Activated CD4-positive, alpha-beta T cell treated with anti-CD3 and anti-CD28 coated beads for 4 hours (primary cell): ENCODE measurements at places on chromosomes 5 and 9.

- DNase-seq = no peak
These were observed 149.7 kb upstream of the SPRY4 start for GRCh38 chr5:142474431-142475094.

- DNase-seq = no peak
These were observed 17.9 kb upstream of the SPINK4 start for GRCh38 chr9:33222031-33222430.

- DNase-seq = no peak
These were observed 32.8 kb downstream of the VPS13A start for GRCh38 chr9:77210116-77210515.

DNA sequence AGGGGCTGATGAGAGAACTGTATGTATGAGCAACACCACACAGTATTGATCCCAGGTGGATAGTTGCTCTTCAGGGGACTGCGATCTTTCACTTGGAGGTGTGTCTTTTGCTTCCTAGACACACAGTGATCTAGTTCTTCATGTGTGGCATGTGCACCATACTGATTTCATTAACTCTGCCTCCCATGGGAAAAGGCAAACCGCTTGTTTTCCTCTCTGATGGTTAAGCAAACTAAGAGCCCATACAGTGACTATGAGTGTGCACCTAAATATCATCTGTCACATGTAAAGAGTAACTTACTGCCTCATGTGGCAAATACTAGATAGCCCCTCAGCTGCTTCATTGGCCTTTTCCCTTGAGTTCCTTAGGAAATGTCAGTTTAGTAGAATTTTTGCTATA is 147.3 kb downstream of the TLE4 start:
- DNase-seq = no peak

DNA sequence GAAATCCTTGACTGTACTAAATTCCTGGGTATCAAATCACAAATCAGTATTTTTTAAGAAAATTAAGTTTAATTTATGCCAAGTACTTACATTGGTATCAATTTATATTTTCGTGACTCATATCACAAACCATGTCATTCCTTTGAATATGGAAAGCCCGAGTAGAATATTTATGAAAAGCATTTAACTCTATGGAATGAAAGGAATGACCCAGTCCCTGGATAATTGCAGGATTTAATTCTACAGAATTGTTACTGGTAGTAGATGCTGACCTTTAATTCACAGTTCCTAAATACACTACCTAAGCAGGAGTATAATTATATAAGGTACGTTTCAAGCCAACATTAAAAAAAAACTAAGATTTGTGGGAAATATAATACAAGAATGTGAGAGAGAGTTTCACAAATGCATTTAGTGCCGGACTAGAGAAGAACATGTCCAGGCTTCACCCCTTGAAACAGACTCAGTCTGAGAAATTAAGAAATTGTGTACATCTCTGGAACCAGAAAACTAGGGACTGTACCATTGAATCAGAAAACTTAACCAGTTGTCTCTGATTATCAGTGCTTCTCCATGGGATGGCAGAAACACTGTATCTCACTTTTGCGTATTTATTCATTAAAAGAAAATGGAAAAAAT is 28.5 kb upstream of the PLPPR1 start:
- no peak for DNase-seq

- no peak for DNase-seq
These were observed 9.0 kb downstream of the DBH start for GRCh38 chr9:133645021-133645765.

DNA sequence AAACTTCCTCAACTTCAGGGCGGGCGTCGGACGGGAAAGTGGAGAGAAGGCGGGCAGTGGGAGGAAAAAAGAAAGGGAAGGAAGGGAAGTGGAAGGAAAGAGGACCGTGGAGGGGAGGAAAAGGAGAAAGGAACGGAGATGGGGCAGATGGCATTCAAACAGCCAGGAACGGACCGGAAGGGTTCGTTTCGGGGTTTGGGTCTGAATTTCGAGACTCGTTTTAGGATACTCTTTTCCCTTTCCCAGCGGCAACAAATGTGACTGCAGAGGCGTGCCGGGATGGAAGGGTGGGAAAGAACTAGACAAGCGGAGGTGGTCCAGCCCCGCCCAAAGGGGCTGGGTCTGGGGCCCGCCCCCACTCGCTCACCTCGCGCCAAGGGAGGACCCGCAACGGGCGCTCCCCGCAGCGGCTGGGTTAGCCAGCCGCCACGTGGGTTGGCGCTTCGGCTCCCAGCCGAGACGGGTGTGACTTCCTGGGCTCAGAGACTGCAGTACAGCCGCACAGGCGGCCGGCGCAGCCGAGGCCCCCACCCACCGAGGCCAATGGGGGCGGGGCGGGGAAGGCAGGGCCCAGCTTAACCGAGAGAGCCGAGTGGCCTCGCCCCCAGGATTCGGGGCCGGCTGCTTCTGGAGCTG is 2.7 kb downstream of the VCAN start:
- DNase-seq = no peak

- DNase-seq = no peak
These were observed 149.6 kb downstream of the ADAMTS12 start for GRCh38 chr5:33742181-33742580.

GRCh38 chr5:35987776-35988175 is 3.4 kb downstream of the UGT3A1 start:
- no peak for DNase-seq

- DNase-seq = no peak
These were observed 975 bp downstream of the AGXT2 start for GRCh38 chr5:35046774-35047173.

DNA sequence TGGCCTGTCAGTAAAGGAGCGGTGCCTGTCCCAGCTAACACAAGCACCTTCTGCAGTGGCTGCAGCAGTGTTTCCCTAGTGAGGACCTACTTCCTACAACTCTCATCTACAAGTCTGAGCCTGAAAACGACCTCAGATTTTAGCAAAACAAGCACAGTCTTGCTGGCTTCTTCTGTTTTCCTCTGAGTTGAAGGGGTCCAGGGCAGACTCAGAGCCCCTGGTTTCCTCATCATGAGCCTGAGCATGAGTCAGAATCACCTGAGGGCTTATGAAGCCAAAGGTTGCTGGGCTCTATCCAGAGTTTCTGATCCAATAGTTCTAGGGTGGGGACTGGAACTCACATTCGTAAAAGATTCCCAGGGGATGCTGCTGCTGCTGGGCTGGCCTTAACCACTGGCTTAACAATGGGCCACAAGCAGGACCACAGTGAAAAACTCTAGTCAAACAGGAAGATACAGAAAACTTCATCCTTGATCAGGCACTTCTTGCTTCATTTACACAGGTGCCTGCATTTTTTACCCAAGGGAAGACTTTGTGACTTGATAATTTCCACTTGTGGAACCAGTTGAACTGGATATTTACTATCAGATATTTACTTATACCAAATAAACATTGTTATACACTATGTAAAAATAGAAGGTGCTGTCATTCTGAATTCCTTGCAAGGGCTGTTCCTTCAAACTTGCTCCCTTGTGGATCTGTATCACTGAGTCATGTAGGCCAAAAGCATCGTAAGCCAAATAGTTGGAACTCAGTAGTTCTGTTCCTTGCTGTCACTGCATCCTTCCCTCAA is 4.3 kb upstream of the ACER2 start:
- DNase-seq = no peak

DNA sequence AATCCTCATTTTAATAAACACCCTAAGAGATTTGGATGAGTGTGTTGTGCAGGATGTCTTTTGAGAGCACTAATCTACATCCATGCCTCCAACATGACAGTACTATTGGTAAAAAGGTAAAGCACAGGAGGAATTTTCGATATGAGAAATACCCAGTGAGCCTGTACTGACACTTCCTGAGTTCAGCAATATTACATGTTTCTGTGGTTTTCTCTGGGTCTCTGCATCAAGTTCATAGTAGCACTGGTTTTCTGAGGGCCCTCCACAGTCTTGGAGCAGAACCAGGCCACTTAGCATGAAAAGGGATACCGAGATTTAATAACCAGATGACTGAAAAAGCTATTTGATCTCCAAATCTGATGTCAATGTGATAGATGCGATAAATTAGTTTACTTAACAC is 524.1 kb downstream of the TMEM38B start:
- DNase-seq = no peak

DNA sequence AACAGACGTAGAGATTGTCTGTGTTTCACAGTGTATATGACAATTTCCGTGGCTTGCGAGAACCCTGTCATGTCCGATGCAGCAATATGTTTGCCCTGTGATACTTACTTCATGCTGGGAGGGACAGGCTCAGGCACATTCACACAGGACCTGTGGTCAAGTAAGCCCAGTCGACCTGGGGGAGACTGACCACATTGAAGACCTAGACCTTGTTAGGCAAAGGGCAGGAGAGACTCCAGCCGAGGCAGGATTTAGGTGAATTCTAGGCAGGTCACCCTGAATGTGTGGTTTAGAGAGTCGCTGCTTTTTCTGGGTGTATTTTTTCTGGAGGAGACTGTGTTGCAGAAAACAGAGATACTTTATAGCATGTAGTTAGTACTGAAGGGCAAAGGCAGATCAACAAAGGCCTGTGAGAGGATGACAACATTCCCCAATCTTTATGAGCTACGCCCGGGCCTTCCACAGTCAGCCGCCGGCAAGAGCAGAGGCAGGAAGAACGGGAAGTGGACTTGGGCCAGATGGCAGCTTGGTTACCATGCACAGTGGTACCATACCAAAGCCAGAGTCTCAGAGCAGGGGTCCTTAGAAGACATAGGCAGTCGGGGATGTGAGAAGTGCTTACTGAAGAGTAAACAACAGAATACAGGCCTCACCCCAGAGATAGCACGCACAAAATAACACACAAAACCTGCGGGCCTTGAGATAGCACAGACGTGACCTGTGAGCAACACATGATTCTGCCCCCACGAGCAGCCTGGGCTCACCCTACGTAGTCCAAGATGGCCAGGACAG is 220.7 kb downstream of the CACNA1B start:
- no peak for DNase-seq

DNA sequence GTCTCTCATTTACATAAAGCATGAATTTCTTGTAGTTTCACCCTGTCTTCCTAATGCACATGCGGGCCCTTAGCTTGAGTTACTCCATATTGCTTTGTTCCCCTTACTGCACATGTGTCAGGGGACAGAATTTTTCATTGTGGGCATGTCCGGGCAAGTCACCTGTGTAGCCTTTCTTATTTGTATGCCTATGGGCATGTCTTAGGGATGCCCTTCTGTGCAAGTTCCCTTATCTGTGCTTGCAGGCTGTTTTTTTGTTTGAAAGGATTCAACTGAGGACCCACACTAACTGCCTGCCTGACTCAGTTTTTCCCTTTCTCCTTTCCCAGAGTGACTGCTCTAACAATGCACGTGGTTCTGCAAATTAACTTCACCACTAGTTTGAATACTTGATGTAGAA is 161.7 kb downstream of the YTHDC2 start:
- no peak for DNase-seq

- no peak for DNase-seq
These were observed 123.4 kb upstream of the MAN2A1 start for GRCh38 chr5:109566361-109566760.

GRCh38 chr9:136700959-136701667 is 11.3 kb upstream of the DIPK1B start:
- DNase-seq = peak; percentile 40

GRCh38 chr9:117412841-117413240 is 2.0 kb downstream of the ASTN2 start:
- no peak for DNase-seq

DNA sequence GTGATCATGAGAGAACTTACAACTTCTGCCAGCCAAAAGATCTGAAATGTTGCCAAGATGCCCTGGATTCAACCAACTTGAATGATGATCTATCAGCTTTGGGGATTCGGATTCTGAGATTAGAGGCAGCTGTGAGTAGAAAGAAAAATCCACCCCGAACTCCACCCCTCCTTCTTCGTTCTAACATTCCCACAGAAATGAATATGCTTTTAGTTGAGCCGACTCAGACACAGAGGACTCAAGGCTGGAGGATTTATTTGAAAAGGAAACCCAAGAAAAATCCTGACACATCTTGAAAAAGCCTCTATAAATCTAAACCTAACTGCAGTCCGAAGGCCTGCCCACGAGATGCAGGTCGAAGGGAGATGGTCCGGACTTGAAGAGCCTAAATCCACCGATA is 275.0 kb downstream of the GAS1 start:
- no peak for DNase-seq

- no peak for DNase-seq
These were observed 837.2 kb downstream of the EFNA5 start for GRCh38 chr5:106833517-106833916.

DNA sequence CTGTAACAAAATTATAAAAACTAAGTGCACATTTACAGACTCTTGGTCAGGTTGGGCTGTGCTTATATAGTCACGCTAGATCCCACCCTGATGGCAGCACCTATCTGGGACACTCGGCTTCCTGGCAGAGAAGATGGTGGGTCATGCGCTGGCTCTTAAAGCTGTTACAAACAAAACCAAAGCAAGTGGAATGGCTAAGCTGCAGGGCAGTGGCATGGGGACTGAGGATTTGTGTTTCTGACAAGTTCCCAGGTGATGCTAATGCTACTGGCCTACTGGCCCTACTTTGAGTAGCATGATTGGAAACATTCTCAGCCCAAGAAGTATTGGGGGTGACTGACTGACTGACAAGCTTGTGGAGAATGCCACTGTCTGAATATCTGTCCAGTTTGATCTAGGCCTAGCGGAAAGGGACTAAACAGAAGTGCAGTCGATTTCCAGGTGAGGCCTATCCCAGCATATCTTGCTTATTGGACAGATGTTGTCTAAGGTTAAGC is 8.3 kb downstream of the BTF3 start:
- DNase-seq = no peak

DNA sequence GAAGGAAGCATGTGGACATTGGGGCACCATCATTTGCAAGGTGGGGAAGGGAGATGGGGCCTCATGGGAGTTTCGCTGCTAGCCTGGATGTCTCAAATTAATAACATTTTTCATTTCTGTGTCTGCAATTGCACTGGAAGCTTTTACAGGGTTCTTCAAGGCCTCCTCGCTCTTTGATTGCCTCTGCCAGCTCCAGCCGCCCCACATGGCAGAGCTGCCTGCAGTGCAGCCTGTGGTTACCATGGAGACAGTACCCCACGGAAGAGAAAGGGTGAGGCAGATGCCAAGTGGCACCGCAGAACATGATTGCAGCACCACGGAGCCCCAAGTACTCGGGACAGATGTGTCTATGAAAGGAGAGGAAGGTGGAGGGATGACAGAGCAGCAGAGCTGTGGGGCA is 25.4 kb downstream of the CTNND2 start:
- no peak for DNase-seq

GRCh38 chr5:154190595-154191304 is at the start of gene GALNT10:
GALNT10 (plus strand) TSS chr5:154190733; CDS start chr5:154190867, 134 bp downstream.
- DNase-seq = peak; percentile 52
